ENCODE measurements at places on chromosomes 6 and 20.

DNA sequence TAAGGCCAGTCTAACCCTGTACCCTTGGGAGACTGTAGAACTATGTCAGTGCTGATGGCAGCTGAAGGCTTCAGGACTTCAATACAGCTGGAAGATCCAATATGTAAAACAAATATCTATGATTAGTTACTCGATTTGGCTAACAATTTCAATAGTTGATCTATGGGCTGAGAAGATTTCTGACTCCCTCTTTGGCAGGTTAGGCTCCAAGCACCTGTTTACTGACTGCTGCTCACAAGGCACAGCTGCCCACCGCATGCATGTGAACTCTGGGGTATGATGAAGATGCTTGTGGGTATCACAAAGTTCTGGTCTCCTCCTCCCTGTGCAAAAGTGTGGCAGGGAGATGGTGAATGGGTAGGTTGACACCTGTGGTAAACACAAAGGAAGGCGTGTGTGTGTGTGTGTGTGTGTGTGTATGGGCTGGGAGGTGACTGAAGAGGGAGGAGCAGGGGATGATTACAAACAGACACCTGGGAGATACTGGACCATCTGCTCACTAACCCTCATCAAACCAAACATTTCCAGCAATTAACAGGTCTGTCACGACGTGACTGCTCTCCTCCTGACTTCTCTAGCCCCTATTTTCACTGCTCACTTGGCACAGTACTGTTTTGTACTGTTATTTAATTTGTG is 18.1 kb downstream of the ELMO2 start:
- DNase-seq = no peak

DNA sequence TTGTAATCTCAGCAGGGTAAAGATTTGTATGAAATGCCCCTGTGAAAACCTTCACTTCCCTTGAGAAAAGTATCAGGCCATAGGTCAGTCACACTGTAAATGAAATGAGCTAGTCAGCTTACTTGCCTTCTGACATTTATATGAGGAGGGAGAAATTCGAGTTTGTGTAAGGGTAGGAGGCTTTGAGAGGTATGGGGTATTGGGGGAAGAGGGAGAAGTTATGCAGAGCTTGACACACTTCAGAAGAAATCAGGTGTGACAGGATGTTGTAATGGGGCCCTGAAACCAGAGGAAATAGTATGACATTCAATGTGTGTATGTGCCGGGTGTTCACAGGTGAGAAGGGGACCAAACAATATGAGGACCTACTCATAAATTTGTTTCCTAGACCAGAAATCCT is 64.2 kb upstream of the CCN6 start:
- DNase-seq = no peak

DNA sequence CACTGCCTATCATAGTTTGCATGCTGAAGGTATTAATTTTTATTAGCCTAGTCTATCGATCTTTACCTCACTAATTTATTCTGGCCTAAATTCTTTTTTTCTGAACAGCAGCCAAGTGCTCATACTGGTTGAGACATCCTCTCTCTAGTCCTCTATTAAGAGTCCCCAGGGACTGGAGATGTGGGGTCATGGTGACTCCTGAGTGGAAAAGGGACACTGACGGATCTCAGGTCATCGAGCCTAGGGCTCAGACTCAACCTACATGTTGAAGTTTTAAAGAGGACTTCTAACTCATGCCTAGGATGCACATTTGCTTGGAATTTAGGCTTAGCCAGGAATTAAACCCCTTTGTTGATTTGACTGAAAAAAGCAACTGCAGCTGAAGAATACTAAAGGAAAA is 378.1 kb downstream of the BTBD9 start:
- DNase-seq = no peak

GRCh38 chr20:1467082-1467354 is 369 bp upstream of the NSFL1C start:
- DNase-seq = no peak

- no peak for DNase-seq
Measured at GRCh38 chr6:150925590-150925928, 60.1 kb downstream of the MTHFD1L start.

- no peak for DNase-seq
Measured at GRCh38 chr6:107345393-107345792, 114.0 kb downstream of the PDSS2 start.

- DNase-seq = no peak
Measured at GRCh38 chr20:34155836-34156235, 43.8 kb upstream of the EIF2S2 start.

DNA sequence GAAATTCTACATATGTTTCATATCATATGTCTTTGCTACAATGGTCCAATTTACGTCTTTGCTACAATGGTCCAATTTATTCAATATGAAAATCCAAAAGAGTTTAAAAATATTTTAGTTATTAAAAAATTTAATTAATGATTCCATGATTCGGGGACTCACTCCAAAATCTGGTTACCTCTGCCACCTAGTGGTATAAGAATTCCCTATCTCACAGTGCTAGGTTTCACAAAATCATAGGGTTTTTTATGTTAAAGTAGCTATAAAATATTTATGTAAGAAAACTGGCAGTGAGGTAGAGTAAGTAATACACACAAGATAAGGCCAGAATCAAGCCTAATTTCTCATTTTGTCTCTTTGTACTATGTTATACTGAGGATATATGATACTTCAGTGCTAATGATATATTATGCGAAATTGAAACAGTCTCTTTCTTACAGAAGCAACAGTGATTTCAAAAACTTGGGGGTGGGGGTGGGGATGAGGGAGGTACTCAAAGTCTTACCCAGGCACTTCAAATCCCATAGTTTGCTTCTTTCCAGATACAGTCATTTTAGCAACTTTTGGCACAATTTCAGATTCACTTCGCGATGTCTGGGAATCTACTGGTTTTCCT is 52.3 kb downstream of the HBS1L start:
- DNase-seq = no peak

- DNase-seq = peak; percentile 8
Measured at GRCh38 chr6:163645560-163645959, 231.0 kb downstream of the QKI start.

GRCh38 chr6:158648682-158649131 is 1.1 kb upstream of the SYTL3 start:
- DNase-seq = no peak

Data from SW480 (cell line).